ENCODE measurements at places on chromosomes 1 and 21.

DNA sequence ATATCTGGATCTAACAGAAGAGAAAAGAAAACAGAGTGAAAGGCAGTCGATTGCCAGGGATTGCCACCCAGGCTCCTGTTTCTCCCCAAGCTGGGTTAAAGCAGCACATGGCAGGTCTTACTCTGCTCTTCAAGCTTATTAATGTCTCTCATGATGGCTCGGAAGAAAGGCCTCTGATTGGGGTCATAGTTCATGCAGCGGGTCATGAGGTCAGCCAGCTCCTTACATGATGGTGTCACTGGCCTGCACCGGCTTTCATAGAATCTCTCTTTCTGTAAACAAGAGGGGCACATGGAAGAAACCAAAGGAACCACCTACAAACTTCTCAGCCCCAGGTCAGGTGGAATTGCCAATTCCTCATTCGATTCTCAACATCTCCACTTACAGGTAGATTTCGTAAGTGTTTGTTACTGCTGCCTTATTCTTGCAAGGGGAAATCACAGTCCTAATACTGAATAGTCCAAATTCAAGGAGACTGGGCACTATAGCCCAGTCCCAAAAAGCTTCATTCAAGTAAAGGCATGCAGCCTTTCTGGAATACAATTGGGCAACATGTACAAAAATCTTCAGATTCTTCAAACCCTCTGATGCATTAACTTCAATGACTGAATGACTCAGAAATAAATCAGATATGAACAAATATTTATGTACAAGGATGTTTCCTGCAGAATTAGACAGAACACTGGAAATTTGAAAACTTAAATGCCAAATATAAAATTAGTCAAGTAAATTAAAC lies 96.6 kb downstream of the RAVER2 start:
- DNase-seq: no peak

DNA sequence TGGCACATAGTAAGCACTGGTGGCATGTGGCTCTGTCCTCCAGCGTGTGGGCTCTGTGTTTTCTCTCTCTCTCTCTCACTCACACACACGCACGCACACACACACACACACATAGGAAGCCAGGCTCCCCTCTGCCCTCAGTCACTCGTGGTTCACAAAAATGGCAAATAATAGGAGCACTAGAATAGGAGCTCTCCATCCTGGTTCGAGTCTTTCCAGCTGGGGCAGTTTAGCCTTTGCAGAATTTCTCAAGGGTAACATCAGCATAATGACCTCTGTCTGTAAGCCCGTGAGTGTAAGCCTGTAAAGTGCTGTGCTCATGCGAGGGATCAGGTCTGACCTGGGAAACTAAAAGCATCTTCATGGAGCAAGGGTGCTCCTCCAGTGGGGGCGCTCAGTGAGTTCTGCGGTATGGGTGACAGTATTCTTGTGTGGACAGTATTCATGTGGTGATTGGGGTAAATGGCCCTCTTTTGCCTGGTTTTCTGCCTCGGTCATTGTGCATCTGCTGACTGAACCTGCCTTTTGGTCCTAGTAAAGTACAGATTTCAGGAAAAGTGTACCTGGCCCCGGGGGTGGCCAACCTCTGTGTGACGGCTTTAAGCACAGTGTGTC lies 842 bp upstream of the ZC3H12A start:
- DNase-seq: peak; percentile 58

DNA sequence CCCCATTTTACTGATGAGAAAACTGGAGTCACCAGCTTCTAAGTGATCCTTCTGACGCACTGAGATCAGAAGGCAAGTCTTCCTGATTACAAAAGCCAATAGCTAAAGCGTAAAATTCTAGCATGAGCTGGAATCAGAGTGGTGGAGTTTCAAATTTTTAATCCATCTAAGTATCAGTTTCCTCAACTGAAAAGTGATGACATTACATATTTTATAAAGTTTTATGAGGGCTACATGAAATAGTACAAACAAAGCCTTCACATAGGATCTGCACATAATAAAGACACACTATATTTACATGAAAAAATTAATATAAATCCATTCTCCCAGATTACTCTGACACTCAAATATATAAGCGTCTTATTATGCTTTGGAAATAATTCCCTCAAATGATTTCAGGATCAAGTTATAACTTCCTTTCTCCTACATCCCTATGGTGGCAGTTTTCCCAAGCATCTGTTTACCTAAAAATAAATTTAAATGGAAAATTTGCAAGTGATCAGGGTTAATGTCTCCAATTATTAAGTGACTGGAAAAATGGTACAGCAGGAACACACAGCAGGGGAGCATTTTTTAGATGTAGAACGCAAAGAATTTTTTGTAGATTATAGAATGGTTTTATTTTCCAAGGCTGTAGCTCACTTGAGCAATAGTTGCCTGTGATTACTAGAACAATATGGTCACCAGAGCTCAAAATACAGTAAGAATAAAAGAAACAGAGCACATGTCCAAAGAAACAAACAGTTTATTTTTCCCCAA lies 490.4 kb upstream of the C1orf87 start:
- no peak for DNase-seq

DNA sequence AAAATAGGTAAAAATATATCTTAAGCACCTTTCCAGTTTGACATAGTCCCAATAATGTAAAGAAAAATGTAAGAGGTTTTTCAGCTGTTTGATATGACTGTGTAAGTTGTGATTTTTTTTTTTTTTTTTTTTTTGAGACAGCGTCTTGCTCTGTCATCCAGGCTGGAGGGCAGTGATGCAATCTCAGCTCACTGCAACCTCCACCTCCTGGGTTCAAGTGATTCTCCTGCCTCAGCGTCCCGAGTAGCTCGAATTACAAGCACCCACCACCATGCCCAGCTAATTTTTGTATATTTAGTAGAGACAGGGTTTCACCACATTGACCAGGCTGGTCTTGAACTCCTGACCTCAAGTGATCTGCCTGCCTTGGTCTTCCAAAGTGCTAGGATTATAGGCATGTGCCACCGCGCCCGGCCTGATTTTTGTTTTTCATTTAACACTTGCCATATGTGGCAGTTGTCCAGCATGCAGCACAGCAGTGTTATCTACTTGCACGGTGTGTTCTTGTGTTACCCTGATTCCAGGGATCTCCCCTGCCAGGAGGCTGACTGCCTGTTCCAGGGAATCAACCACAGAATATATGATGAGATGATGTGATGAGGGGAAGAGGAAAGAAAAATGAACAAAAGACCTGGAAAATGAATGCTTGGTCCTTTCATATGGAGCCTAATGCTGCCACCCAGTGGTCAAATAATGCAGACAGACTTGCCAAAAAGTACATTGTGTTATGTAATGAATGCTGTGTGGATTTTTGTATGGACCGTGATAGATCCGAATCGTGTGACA lies 79.0 kb downstream of the RAVER2 start:
- DNase-seq: peak; percentile 65

- DNase-seq: no peak
These were observed 37.1 kb downstream of the STYXL2 start for GRCh38 chr1:167130829-167131510.

GRCh38 chr1:16195518-16195905 lies 16.9 kb downstream of the ARHGEF19 start:
- DNase-seq: no peak

DNA sequence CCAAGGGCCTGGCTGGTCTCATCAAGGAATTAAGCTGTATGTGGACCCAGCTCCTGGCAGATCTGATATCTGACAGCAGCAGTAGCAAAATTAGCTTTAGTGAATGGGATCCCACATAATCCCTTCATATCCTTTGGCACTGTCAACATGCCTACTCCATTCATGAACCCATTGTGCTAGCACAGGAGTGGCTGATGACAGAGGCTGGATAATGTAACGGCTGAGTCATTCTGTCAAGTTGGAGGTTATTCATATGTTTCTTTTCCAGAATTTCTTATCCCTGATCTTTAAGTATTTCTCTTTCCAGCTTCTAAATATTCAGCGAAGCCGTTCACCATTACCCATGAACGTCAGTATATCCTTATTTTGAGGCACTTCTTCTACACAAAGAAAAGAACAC lies 84.3 kb downstream of the EXTL2 start:
- no peak for DNase-seq

DNA sequence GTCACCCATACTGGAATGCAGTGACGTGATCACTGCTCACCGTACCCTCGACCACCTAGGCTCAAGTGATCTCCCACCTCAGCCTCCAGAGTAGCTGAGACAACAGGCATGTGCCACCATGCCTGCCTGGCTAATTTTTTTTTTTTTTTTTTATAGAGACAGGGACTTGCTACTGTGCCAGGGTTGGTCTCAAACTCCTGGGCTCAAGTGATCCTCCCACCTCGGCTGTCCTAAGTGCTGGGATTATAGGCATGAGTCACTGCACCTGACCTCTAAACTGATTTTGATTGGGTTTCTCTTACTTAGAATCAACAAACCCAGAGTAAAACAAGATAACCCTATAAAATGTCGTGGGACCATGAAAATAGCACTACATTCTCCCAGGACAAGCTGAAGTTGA lies 112.0 kb downstream of the UBE2U start:
- no peak for DNase-seq
